CD8-positive, alpha-beta memory T cell (primary cell): ENCODE measurements at places on chromosomes 3 and 15. TPM values are rescaled to one million over a fixed set of nuclear protein-coding genes. Genes with fewer than 3 reads are reported as not detected.

BCL2A1 gene
- 29.5 TPM for polyA plus RNA-seq

LIPH gene
- polyA plus RNA-seq: not detected

NAALADL2 gene
- not detected for polyA plus RNA-seq

EFCC1 gene
- polyA plus RNA-seq: 0.22 TPM

TPRG1 gene
- 30.5 TPM for polyA plus RNA-seq

ETV5 gene
- polyA plus RNA-seq: not detected

ZNF660 gene
- 0.07 TPM for polyA plus RNA-seq

SPRED1 gene
- 0.35 TPM for polyA plus RNA-seq

LRTM1 gene
- not detected for polyA plus RNA-seq

SEMA6D gene
- polyA plus RNA-seq: not detected

MINAR1 gene
- polyA plus RNA-seq: not detected

CCRL2 gene
- polyA plus RNA-seq: 2.3 TPM

ITPKA gene
- polyA plus RNA-seq: not detected

TMCO5A gene
- not detected for polyA plus RNA-seq

GXYLT2 gene
- not detected for polyA plus RNA-seq

KIF15 gene
- polyA plus RNA-seq: 0.24 TPM

CTXN2 gene
- not detected for polyA plus RNA-seq

RASGRF1 gene
- polyA plus RNA-seq: not detected
